ENCODE measurements at places on chromosomes 16 and 17. TPM values are rescaled to one million over a fixed set of nuclear protein-coding genes. Genes with fewer than 3 reads are reported as not detected.

The P3H4 gene
- 39.2 TPM for total RNA-seq

DNA sequence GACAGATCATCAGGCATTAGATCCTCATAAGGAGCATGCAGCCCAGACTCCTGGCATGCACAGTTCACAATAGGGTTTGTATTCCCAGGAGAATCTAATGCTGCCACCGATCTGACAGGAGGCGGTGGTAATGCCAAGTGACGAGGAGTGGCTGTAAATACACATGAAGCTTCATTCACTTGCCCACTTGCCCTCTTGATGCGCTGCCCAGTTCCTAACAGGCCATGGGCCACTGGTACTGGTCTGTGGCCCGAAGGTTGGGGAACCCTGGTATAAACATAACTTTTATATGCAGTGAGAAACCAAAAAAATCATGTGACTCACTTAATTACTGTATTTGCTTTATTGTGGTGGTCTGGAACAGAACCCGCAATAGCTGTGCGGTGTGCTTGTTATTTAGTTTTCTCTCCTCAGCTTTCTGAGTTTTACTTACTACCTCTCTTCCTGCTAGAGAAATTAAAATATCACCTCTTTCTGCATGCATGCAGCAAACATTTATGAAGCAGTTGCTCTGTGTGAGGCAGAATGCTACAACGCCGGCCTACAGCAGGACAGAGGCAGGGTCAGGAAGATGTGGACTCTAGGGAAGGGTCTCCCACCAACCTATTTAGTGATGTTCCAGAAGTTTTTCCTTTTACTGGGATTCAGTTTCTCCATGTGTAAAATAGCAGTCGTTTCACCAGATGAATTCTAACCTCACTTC lies 151.3 kb downstream of the MAF start:
- no peak for DNase-seq

- DNase-seq: no peak
Observed at GRCh38 chr17:73431401-73432205, 119.8 kb upstream of the CDC42EP4 start.

DNA sequence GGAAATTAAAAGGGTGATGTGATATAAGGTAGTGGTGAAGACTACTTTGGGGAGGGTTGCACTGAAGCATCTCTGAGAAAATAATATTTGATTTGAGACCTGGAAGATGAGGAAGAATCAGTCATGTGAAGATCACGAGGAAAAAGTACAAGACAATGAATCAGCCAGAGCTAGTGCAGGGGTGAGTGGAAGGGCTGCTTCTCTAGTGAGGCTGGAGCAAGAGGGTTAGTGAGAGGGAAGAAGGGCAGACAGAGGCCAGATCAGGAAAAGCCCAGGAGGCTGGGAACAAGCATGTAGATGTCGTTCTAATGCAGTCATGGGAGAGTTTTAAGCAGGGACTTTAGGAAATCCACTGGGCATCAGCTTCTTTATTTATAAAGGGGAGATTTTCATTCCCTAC lies 504.2 kb upstream of the SALL1 start:
- DNase-seq: no peak

The HOXB8 gene
- total RNA-seq: 1.7 TPM

DNA sequence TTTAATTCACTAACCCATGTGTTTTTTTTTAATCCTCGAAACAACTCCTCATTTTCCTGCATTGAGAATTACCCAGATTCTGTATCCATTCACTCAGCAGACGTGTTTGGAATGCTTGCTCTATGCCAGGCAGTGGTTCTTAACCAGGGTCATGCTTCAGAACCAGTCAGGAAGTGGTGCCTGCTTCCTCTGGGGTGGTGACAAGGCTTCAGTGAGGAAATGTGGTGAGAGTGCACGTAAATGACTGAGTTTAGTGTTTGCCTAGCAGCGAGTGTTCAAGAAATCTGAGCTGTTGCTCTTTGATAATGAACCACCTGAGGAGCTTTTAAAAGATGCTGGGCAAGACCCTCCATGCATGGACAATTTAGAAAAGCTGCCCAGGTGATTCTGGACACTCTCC lies 9.9 kb downstream of the ZFP90 start:
- no peak for DNase-seq

The ITGB3 gene
- 60.0 TPM for total RNA-seq

DNA sequence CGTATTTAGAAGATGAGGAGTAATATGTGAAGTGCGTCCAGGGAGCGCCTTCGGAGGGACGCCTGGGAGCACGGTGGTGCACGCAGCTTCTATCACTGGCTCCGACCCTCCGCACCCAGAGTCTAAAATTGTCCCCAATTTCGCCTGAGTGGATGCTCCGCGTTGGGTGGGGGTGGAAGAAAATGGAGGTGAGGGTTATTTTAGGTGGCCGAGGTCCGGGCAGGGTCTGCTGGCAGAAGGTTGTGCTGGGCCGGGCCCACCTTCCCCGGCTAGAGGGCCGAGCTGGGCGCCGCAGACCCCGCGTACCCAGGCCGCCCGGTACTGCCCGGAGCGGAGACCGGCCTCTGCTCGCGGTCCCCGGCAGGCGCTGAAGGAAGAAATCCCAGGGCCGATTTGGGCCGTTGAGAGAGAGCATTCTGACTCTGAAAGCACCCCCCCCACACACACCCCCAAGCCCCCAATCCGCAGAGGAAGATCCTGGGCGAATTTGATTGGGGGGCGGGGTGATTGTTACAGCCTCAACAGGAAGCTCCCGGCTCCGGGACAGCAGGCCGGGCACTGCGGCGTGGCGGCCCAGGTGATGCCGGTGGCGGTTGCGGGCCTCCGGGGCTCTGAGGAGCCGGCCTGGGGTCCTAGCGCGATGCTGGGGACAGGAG lies 3.0 kb downstream of the BAHCC1 start:
- peak; percentile 51 for DNase-seq

- no peak for DNase-seq
Observed at GRCh38 chr16:73400951-73401350, 353.0 kb upstream of the ZFHX3 start.

The SLFN14 gene
- not detected for total RNA-seq

DNA sequence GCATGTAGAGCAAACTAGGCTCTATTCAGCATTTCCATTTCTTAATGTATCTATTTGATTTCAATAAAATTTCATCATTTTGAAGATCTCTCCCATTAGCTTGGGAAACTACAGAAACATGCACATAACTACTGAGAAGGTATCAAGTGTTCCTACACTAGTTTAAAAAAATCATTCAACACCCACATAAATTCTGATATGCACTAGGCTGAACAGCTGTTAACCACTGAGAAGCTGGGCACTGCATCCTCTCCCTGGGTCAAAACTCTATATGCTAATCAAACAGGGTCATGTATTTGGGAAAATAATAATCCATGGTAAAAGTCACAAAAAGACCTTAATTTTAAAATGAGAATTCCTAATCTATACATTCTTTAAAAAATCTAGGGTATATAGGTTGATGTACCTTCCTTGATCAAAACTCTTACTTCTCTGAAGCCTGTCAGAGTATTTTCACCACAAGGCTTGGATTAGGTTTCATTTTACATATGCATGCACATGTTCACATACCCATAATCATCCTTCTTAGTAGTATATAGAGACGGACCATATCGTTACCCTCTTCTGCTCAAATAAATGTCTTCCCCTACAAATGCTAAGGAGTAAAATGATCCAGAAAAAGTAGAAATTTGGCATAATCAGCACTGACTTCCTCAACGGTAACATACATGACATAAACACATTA lies 57.2 kb downstream of the KANSL1 start:
- no peak for DNase-seq

The B3GNT9 gene
- 1.6 TPM for total RNA-seq

The SLC2A4 gene
- not detected for total RNA-seq

The GSDMA gene
- total RNA-seq: not detected

DNA sequence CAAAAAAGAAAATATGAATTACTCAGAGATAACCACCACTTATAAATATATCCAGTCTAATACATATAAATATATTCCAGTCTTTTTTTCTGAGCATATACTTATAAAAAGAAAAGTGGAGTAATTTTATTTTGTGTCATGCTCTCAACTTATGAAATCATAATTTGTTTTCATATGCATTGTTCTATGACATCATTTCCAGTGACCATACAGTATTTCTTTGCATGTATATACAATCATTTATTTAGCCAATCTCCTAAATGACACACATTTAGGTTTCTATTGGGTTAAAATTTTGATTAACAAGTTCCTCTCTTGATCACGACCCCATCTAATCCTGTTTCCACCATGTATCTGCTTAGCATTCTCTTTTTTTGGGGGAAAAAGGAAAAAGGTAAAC lies 16.4 kb upstream of the NDEL1 start:
- DNase-seq: no peak
